ENCODE measurements at places on chromosomes 11 and 22.

- DNase-seq: no peak
Measured at GRCh38 chr11:69325446-69325845, 31.5 kb downstream of the MYEOV start.

DNA sequence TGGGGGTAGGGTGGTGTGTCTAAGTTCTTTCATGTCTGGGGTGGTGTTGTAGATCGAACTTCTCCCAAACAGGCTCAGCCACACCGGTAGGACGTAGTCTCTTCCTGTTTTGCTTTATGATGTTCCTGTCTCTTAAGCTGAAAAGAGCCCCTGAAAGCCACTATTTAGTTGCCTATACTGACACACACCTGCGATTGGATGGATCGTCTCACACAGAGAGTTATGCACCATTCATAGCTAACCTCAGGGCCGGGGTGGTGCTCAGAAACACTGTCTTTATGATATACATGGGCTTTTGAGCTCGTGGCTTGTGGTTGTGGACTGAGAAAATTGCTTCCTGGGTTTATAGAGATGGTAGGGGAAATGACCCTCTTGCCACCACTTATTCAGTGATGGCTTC, 137.6 kb downstream of the TEAD1 start:
- DNase-seq: no peak

DNA sequence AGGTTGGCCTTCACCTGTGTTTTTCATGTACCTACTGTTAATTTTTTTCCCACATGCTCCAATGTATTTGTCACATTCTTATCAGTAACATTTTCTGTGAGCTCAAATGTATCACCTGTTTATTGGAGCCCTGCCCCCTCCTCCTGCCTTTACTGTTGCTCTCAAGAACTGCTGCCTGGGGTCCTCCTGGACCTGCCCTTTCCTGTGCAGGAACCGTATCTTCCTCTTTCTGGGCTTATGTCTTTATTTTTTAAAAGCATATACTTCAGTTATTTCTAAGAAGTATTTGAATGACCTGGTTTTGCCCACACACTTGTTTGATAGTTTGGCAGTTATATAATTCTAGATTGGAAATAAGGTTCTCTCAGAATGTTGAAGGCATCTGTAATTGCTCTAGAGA, 5.9 kb downstream of the FAM118B start:
- DNase-seq: no peak

GRCh38 chr22:33438273-33438672, 380.1 kb upstream of the SYN3 start:
- no peak for DNase-seq

GRCh38 chr11:68707527-68707926, 23.2 kb downstream of the GAL start:
- no peak for DNase-seq

GRCh38 chr22:25282671-25283561, 63.5 kb downstream of the CRYBB2 start:
- peak; percentile 23 for DNase-seq

DNA sequence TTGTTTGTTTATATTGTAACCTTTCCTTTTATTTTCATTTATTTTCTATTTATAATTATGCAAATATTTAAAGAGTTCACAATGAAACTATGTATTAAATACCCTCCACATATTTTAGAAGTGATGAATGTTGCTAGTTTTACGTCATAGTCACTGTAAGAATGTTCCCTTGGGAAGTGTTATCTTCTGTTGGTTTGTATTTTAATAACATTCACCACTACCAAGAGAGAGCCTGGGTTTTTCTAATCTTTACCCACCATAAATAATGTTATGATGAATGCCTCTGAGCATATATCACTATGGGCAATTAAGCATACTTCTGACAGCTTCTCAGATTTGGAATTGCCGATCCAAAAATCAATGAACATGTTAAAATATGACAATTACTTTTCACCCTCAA, 80.7 kb downstream of the GGT1 start:
- no peak for DNase-seq

DNA sequence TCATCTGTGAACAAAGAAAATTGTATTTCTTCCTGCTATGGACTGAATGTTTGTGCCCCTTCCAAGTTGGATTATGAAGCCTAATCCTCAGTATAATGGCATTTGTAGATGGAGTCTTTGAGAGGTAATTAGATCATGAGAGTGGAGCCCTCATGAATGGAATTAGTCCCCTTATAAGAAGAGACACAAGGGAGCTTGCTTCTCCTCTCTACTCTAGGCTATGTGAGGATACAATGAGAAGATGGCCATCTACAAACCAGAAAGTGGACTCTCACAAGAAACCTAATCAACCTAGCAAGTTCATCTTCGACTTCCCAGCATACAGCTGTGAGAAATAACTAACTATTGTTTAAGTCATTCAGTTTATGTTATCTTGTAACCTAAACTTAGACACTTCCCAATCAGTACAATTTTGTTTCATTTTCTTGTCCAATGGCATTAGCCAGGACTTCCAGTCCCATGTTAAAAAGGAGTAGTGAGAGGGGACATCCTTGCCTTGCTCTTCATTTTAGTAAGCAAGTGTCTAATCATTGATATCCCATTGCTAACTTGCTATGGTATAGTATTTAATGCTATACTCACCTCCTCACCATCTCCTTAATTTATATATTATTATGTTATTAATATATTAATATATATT, 45.7 kb downstream of the PDGFD start:
- DNase-seq: no peak

- no peak for DNase-seq
Measured at GRCh38 chr22:36129486-36130388, 30.8 kb downstream of the APOL3 start.

GRCh38 chr11:108734956-108735559, 70.2 kb downstream of the DDX10 start:
- no peak for DNase-seq

GRCh38 chr11:2833716-2834502, 51.7 kb downstream of the CDKN1C start:
- no peak for DNase-seq

DNA sequence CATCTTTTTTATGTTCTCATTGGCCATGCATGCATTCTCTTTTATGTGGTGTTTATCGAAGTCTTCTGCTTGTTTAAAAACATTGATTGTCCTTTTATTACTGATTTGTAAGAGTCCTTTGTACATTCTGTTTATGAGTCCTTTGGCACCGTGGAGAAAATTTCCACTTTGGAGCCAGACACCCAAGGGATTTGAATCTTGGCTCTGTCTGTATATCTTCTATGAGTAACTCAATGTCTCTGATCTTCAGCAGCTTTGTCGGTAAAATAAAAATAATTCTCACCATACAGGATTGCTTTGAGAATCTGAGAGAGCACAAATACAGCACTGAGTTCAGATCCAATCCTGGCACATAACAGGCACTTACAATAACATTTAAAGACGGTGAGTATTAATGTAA, 12.8 kb upstream of the SORL1 start:
- DNase-seq: no peak

- DNase-seq: no peak
Measured at GRCh38 chr22:45151503-45151902, 12.2 kb upstream of the NUP50 start.

- no peak for DNase-seq
Measured at GRCh38 chr22:26564672-26565071, 25.3 kb downstream of the TPST2 start.

DNA sequence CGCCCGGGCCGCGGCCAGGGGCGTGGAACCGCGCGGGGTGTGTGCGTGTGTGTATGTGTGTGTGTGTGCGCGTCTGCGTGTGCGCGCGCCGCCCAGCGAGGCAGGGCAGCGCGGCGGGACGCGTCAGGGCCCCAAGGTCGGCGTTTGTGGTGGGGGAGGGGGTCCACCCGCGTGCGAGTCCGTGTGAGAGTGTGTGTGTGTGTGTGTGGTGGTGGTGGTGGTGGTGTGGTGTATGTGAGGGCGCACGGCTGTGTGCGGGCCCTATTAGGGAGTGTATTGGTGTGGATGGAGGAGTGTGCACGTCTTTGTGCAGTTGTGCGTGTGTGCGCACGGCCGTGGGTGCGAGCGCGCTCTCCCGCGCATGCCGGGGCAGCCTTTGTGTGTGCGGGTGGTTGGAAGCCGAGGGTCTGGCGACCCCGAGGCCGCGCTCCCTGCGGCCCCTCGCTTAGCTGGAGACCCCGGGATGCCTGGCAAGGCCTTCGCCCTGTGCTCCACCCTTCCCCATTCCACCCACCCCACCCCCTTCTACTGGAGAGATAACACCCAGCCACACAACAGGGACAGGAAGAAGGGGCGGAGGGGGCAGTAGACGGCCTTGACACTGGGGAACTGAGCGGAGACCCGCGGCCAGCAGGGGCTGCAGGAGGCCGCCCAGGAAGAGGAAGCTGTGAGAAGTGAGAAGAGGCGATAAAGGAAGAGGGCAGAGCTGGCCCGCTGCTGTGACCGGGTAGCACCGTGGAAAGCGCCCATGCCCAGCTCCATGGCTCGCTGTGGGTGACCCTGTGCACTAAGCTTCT, 528 bp upstream of the ARRB1 start:
- no peak for DNase-seq

DNA sequence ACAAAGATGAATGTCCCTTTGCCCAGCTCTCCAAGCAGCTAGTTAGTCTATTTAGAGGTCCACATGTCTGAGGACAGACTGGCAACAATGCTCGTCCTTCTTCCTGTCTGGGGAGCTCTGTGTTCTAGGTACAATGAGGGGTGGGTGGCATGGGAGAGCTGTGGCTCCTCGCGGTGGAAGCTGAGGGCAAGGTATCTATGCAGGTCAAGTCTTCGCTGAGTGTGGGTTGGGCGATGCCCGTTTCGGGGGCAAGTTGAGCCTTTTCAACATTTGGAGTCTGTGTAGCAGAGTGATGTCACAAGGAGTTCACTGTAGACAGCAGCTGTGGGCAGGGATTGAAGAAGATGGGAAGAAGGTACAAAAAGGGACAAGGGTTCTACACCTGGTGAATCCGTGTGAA, 163.2 kb downstream of the FEZ1 start:
- DNase-seq: no peak

DNA sequence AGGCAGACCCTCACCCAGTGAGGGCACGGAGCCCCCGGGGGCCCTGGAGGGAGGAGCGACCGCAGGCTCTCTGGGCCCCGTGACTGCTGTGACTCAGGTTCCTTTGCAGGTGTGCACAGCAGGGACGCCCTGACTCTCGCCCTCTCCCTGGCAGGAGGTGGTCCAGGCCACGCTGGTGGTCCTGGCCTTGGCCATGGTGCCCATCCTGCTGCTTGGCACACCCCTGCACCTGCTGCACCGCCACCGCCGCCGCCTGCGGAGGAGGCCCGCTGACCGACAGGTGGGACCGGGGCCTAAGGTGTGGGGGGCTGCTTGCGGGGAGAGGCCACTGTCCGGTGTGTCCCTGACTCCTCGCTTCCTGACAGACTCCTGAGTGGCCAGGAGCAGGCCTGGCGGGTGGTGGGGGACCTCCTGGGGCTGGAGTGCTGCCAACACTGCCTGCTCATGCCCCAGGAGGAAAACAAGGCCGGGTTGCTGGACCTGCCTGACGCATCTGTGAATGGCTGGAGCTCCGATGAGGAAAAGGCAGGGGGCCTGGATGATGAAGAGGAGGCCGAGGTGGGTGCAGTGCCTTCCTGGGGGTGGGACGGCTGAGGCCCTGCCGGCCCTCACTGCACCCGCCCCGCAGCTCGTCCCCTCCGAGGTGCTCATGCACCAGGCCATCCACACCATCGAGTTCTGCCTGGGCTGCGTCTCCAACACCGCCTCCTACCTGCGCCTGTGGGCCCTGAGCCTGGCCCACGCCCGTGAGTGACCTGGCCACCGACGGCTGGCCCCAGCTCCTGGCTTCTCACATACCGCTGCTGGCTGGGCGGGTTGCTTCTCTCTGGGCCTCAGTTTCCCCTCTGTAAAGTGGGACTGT, 10.9 kb downstream of the TCIRG1 start:
- DNase-seq: peak; percentile 12

DNA sequence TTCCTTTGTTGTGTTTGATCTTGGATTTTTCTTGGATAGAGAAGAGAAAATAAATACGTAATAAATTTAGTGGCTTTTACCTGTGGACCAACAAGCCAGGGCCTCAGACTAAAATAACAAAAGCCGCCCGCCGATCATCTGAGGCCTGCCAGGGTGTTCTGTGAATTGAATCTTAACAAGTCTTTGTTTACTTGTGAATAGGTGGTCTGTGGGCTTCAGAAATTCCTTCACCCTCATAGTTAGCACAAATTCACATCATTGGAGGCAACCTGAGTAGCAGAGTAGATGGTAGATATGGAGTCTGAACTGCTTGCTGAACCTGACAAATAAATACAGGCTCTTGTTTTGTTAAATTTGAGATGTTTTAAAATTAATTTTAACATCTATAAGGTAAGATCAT, 176.3 kb upstream of the MTNR1B start:
- no peak for DNase-seq

GRCh38 chr11:64602466-64603070, 11.5 kb downstream of the SLC22A12 start:
- no peak for DNase-seq

- no peak for DNase-seq
Measured at GRCh38 chr22:44882226-44882905, 127.4 kb downstream of the PHF21B start.

GRCh38 chr22:17164392-17165024, 5.4 kb upstream of the HDHD5 start:
- DNase-seq: no peak

- no peak for DNase-seq
Measured at GRCh38 chr11:69328231-69328630, 34.3 kb downstream of the MYEOV start.

Measured in D721Med (cell line).